ENCODE measurements at places on chromosomes 1 and 21.

DNA sequence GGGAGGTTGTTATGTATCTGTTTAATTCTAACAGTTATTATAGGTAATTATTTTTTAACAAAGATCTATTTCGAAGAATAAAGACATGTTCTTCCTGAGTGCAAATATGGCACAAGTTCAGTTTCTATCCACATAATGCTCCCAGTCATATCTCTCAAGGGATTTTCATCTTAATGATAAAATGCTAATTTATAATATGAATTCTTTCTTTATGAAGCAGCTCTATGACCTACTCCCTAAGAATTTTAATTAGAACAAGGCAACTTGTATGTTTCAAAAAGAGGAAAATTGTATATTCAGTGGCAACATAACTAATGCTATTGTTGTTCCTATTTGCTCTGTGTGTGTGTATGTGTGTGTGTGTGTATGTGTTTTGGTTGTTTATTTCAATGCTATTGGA lies 1222.1 kb upstream of the NCAM2 start:
- DNase-seq, result no peak

DNA sequence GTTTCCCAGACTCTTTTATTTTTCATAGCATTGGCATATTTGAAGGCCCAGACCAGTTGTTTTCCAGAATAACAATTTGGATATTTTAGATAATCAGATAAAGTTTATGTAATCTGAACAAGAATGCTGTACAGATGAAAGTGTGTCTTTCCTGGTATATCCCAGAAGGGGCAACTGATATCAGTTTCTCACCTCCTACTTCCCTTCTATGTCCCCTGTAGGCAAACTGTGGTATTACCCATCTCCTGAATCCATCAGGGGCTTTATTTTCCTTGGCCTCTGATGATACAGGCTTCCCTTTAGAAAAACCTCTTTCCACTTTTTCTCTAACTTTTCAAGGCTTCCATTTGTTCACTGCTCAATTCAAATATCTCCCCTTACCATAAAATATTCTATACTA lies 87.5 kb upstream of the RGS1 start:
- no peak for DNase-seq

DNA sequence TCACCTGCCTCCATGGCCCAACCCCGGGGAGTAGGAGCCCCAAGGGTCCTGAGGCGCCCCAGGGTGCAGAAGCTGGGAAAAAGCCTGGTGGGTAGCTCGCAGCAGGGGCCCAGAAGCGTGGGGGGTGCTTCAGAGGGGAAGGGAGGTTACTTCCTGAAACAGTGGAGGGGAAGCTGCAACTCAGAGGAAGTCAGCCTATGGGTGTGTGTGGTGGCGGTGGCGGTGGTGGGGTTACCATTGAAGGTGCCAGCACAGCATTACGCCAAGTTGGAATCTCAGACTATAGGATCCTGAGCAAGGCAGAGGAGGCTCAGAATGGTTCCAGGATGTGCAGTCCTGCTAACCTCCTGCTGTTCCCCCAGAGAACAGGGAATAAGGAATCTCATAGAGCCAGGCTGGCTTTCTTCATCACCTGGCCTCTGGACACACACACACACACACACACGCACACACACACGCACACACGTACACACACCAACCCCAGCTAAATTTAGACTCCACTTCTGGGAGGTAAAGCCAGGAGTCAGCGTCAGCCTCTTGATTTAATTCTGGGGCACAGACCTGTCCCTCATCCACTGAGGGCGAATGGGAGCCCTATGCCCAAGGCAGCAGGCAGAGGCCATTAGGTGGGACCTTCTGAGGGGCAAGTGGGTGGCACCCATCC lies 1.3 kb downstream of the DENND4B start:
- DNase-seq, result no peak

- no peak for DNase-seq
Observed at GRCh38 chr1:203153051-203153988, 22.3 kb downstream of the MYBPH start.

- DNase-seq, result no peak
Observed at GRCh38 chr1:145982010-145982723, 14.2 kb downstream of the TXNIP start.

GRCh38 chr1:205141236-205142101 lies 19.7 kb upstream of the RBBP5 start:
- DNase-seq, result peak; percentile 78

- no peak for DNase-seq
Observed at GRCh38 chr21:45236481-45236880, 51.2 kb downstream of the POFUT2 start.

DNA sequence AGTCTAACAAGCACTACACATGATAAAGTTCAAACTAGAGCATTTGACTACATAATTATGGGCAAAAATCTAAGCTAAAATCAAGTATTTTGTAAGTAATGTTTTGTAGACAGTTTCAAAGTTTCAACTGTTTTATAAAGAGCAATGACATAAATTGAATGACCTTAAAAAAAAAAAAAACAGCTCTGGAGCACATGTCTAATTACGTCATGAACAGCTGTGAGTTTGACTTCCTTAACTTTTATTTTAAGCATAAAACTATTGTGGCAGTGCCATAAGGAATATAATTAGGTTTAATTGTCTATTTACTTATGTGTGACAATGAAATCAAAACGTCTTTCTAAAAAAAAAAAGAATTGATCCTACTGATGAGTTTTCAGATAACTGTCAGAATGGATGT lies 272.5 kb upstream of the LRRC7 start:
- no peak for DNase-seq

DNA sequence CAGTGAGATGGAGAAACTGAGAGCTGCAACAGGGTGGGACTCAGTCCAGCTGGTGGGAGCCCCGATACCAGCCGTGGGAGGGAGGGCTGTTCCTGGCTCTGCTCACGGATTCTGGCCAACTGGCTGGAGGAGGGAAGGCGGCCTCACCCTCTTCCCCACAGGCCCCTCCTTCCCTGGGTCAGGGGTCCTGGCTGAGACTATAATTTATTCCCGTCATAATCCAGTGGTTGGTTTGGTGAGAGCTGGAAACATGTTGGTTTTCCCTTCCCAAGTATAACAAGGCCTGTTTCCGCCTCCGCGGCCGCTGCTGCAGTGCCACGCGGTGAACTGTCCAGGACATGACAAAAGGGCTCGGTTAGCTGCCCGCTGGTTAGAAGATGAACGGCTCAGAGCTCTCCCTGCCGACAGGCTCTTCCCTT lies 10.0 kb downstream of the PTPRF start:
- DNase-seq, result no peak

DNA sequence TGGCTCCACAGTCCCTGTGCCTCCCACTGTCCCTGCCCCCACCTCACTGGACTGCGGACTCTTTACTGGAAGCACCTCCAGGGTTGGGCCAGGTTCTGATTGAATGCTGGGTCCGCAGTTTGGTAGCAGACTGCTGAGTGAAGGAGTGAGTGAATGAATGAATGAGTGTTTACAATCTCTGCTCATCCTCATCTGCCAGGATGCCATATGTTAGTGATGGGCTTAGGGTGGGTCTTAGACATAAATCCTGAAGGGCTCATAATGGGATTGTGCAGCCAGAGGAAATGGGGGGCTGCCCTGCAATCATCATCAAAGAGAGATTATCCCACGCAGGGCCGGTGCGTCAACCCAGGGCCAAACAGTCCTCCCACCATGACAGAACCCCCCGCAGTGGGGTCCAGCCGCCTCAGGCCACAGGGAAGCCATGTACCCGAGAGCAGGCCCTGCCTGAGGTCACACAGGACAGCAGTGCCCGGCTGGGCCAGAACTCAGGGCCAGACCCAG lies 26.1 kb downstream of the SLC1A7 start:
- DNase-seq, result no peak

Data from NCI-H1105 treated with DMSO at 0.1 percent for 48 hours (cell line).